ENCODE measurements at places on chromosomes 13 and 19. TPM values are rescaled to one million over a fixed set of nuclear protein-coding genes. Genes with fewer than 3 reads are reported as not detected.

The POLR2I gene
- 133 TPM for total RNA-seq

The FGF9 gene
- 0.21 TPM for total RNA-seq

The TINCR gene
- 0.90 TPM for total RNA-seq

The FFAR1 gene
- not detected for total RNA-seq

The EFNA2 gene
- 0.68 TPM for total RNA-seq

The GNA15 gene
- total RNA-seq = 0.26 TPM

The PCCA gene
- 105 TPM for total RNA-seq

The ZNF177 gene
- total RNA-seq = 3.8 TPM

The ATF5 gene
- total RNA-seq = 302 TPM

The GGN gene
- 1.3 TPM for total RNA-seq

The ABHD8 gene
- total RNA-seq = 11.0 TPM

The INSL3 gene
- total RNA-seq = not detected

The CTXN1 gene
- 71.7 TPM for total RNA-seq

The FLT1 gene
- total RNA-seq = 5.2 TPM

The KCTD4 gene
- not detected for total RNA-seq

The PET100 gene
- total RNA-seq = 130 TPM

The KIR3DL2 gene
- not detected for total RNA-seq

The LGALS14 gene
- not detected for total RNA-seq

The CGB8 gene
- not detected for total RNA-seq

The ZNF835 gene
- total RNA-seq = 4.6 TPM

The CYP4F2 gene
- total RNA-seq = not detected

The KASH5 gene
- 0.37 TPM for total RNA-seq

The SIAH3 gene
- total RNA-seq = 4.6 TPM

The NLRP11 gene
- total RNA-seq = 0.52 TPM

The LRG1 gene
- total RNA-seq = 0.20 TPM
